ENCODE measurements at places on chromosomes 16 and 17. TPM values are rescaled to one million over a fixed set of nuclear protein-coding genes. Genes with fewer than 3 reads are reported as not detected.

Gene WNT3
- total RNA-seq = 22.7 TPM

Gene MYH2
- total RNA-seq = 0.68 TPM

Gene KRT24
- total RNA-seq = not detected

DNA sequence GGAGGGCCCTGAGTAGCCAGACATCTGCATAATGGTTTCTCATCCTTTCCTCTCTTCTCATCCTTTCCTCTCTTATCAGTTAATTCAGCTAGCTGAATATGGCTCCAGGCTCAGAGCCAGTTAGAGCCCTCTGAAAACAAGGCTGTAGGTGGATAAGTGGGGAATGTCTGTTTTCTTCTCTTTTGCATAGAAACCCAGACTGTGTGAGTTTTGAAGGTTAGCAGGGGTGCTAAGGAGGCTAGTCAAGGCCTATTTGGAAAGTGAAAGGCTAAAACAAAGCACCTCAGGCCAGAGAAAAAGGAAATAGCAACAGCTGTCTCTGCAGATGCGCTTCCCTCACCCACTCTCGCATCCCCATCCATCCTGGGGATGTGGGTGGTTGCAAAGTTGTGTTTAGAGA lies 420.9 kb downstream of the SHISA9 start:
- H3K4me3 ChIP-seq = no peak overlapping the region
- no peaks in the 10 kb centered on the region for H3K36me3 ChIP-seq
- no peak for DNase-seq
- H3K4me1 ChIP-seq = peaks cover 9% of the 10 kb centered on the region
- no peak overlapping the region for H3K27ac ChIP-seq
- H3K27me3 ChIP-seq = no peaks in the 10 kb centered on the region

DNA sequence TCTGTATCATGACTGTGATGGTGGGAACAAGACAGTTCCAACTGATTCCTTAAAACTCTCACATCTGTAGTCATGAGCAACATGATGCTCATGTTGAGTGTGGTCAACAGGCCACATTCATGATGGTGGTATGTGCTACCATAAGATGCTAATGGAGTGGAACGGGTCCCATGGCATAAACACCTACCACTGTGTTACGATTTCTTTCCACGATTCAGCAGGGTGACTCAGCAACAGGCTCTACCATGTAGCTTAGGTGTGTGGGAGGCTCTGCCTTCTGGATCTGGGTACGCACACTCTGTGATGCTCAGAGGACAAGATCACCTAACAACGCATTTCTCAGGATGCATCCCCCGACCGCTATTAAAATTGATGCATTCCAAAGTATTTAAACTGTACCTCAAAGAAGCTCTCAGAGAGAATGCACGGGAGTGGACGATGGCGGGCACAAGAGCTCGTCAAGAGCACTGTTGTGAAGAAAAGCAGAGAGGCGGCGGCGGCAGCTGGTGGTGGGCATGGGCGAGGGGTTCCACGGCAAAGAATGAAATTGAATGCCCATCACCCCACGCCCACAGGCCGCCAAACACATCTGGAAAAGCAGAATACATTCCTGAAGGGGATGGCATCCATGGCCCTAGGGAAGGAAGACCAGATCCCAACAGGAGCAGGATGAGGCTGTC lies 133.3 kb downstream of the ZNF778 start:
- H3K27ac ChIP-seq = no peak overlapping the region
- H3K36me3 ChIP-seq = no peaks in the 10 kb centered on the region
- DNase-seq = no peak
- H3K4me3 ChIP-seq = no peak overlapping the region

DNA sequence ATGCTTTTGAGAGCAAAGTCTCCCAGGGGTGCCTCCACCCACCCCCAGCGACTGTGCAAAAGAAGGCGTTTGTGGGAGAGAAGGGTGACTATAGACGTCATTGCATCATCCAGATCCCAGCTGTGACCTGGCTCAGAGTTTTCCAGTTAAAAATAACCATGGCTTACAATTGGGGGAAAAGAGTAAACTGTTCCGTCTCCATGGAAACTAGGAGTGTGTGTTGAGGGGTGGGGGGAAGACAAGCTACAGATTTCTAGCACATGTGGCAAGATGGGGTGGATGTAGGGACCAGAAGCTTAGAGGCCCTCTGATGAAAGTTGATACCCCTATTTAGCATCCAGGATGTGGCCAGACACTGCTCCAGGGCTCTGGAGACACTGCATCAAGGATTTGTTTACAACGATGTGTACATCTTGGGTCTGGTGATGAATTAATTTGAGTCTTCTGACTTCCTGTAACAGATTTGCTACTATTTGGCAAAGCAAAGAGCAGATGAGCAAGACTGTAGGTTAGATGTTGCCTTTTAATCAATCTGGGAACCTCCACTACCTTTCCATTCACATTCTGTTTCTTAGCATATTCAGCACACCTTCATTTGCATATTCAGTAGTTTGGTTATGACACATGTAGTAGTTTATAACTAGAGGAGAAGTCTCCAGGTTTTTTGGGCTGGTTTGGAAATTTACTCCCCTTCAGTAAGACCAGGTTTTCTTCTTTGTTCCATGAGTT lies 6.2 kb upstream of the DUSP14 start:
- H3K27me3 ChIP-seq = no peaks in the 10 kb centered on the region
- no peak for DNase-seq
- H3K36me3 ChIP-seq = no peaks in the 10 kb centered on the region
- peaks cover 10% of the 10 kb centered on the region for H3K4me1 ChIP-seq

DNA sequence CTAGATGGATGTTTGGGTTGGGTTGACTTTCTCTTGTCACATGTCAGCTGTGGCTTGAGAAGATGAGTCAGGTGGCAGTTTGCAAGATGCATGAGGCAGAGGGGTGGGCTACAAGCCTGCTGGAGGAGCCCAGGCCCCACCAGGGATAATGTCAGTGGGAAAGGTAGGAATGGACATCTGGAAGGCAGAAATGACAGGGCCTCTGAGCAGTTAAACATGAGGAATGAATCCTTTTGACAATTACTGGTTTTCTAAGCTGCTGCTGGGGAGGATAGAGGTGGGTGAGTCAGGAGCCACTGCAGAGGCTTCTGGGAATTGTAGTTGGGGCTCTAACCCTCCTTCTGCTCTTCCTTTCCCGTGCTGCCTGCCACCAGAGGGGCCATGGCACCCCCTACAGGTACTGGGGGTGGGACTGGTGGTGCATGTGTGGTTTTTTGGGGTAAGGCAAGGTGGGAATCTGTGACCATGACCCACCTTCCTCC lies 15.7 kb downstream of the SLC52A1 start:
- no peak for DNase-seq
- H3K27me3 ChIP-seq = no peaks in the 10 kb centered on the region
- H3K36me3 ChIP-seq = peaks cover 73% of the 10 kb centered on the region

GRCh38 chr17:55735731-55736405 lies 13.2 kb upstream of the TMEM100 start:
- no peak overlapping the region for H3K27ac ChIP-seq
- no peak for DNase-seq
- H3K36me3 ChIP-seq = no peaks in the 10 kb centered on the region
- H3K4me3 ChIP-seq = no peak overlapping the region
- 0 out of 2 replicates have a peak, but pooled peaks cover 3% of the 10 kb centered on the region for H3K27me3 ChIP-seq
- peaks cover 8% of the 10 kb centered on the region for H3K4me1 ChIP-seq

DNA sequence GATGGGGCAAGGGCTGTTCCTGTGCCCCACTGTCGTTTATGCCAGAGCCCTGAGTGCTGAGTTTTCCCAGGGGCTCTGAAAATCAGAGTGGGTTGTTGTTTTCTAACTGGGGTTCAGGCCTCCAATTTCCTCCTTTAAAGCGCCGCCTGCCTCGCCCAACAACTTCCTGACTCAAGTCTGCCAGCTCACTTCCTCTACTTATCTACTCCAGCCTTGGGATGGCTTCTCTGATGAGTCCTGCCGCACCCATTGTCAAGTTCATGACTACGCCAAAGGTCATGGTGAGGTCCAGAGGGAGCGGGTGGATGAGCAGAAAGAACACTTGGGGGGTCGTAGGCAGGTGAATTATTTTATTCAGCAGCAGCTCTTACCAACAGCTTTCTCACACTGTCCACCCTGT lies 104.7 kb downstream of the UTP18 start:
- H3K27ac ChIP-seq = no peak overlapping the region
- no peak overlapping the region for H3K4me3 ChIP-seq
- peaks cover 10% of the 10 kb centered on the region for H3K4me1 ChIP-seq
- no peak for DNase-seq
- H3K36me3 ChIP-seq = no peaks in the 10 kb centered on the region
- H3K27me3 ChIP-seq = no peaks in the 10 kb centered on the region

GRCh38 chr17:65457635-65458257 lies 103.7 kb downstream of the AXIN2 start:
- no peaks in the 10 kb centered on the region for H3K36me3 ChIP-seq
- no peak overlapping the region for H3K4me3 ChIP-seq
- H3K27me3 ChIP-seq = no peaks in the 10 kb centered on the region
- DNase-seq = no peak
- peaks cover 15% of the 10 kb centered on the region for H3K4me1 ChIP-seq

DNA sequence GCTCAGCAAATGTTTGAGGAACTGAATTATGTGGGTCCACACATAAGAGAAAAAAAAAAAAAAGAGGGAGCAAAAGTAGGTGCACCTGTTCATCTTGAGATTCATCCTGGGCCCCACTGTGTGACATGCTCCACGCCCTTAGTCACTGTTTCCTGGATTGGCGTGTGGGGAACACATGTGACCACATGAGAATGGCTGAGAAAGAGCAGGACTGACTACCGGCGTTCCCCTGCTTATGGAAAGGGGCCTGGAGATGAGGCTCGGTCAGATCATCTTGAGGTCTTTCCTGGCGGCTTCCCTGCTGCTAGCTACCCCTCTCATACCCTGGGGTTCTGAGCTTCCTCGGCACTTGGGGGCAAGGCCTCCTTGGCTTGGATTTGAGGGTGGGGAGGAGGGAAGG lies 3.9 kb downstream of the DEXI start:
- H3K27me3 ChIP-seq = no peaks in the 10 kb centered on the region
- H3K27ac ChIP-seq = no peak overlapping the region
- H3K4me3 ChIP-seq = no peak overlapping the region
- DNase-seq = no peak
- H3K4me1 ChIP-seq = peaks cover 3% of the 10 kb centered on the region
- H3K36me3 ChIP-seq = peaks cover 8% of the 10 kb centered on the region

DNA sequence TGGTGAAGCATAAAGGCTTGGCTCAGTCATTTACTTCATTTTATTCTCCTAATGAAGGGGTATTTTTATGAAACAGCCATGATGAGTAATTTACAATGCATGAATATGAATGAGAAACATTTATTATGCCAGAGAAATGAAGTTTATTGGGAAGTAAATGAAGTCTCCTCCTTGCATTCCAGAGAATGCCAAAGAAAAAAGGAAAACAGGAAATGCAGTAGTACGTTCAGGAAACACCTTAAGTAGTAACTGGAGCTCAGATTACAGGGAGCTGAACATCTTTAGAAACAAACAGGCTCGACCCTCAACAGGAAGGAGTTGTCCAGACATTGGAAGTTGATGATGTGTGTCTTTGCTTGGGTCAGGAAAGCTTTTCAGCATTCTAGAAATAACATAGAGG lies 4.6 kb downstream of the KRT34 start:
- H3K36me3 ChIP-seq = no peaks in the 10 kb centered on the region
- H3K27me3 ChIP-seq = no peaks in the 10 kb centered on the region
- H3K4me3 ChIP-seq = no peak overlapping the region
- peaks cover 7% of the 10 kb centered on the region for H3K4me1 ChIP-seq
- H3K27ac ChIP-seq = no peak overlapping the region

GRCh38 chr17:14768923-14769322 lies 468.0 kb downstream of the HS3ST3B1 start:
- H3K4me1 ChIP-seq = no peaks in the 10 kb centered on the region
- H3K27ac ChIP-seq = no peak overlapping the region
- H3K4me3 ChIP-seq = no peak overlapping the region
- no peaks in the 10 kb centered on the region for H3K36me3 ChIP-seq
- H3K27me3 ChIP-seq = no peaks in the 10 kb centered on the region
- DNase-seq = no peak
